ENCODE measurements at places on chromosomes 4 and X.

DNA sequence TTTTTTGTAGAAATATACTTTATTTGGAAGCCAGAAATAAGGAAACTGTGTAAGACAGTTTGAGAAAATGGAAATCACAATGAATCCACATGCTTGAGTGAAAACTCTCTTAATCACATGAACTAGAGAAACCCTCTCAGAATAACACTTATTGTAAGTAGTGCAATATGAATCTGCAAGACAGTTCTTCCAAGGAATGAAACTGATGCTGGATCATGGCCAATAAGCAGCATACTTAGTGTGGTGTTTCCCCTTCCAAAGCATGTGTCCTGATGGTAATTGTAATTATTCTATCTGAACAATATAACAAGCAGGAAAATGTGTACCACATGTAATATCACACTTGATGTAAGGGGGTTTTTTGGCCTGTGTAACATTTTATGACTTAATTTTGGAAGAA, 1870.5 kb upstream of the TENM3 start:
- no peak for DNase-seq

DNA sequence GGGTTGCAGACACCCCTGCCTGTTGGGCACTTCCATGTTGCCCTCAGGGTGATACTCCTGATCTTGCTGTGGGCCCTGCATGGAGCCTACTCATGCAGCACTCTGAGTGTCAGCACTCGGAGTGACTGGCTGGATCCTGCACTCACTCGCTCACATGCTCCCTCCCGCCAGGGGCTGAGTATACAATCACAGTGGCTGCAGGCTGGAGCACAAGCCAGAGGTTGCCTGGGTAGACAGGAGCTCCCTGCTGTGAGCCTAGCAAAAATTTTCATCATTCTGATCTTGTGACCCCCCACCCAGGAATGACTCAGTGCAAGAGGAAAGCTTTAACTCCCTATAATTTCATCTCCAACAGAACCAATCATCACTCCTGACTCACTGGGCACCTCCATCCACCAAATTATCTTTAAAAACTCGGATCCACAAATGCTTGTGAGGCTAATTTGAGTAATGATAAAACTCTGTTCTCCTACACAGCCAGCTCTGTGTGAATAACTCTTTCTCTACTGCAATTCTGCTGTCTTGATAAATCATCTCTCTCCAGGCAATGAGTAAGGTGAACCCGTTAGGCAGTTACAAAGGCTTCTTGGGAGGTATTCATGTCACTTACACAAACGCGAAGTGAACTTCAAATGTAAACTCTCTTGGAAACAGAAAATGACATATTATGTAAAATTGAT, 1180.8 kb upstream of the PABPC4L start:
- no peak for DNase-seq

DNA sequence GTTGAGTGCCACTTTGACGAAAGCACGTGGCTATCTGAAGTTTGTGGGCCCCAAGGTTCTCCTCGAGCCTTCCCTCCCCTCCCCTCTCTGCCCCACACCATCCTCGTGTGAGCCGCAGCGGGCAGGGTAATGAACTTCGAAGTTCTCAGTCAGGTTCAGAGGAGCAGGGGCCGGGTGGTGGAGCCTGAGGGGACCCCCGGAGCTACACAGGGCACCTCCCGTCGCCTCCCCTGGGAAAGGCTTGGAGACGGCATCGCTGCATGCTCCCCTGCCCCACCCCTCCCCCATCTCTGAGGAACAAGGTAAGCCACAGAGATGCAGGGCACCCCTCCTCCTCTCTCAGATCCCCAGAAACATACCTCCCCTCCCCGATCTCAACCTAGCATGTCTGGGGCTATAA, 2.8 kb upstream of the NKX1-1 start:
- no peak for DNase-seq

- DNase-seq = no peak
Observed at GRCh38 chr4:110830461-110830860, 207.6 kb upstream of the PITX2 start.

- DNase-seq = no peak
Observed at GRCh38 chr4:83716874-83717273, 181.0 kb downstream of the GPAT3 start.

- no peak for DNase-seq
Observed at GRCh38 chrX:29082558-29082957, 495.3 kb downstream of the IL1RAPL1 start.

GRCh38 chr4:59818656-59819055, 1381.5 kb upstream of the ADGRL3 start:
- DNase-seq = no peak

DNA sequence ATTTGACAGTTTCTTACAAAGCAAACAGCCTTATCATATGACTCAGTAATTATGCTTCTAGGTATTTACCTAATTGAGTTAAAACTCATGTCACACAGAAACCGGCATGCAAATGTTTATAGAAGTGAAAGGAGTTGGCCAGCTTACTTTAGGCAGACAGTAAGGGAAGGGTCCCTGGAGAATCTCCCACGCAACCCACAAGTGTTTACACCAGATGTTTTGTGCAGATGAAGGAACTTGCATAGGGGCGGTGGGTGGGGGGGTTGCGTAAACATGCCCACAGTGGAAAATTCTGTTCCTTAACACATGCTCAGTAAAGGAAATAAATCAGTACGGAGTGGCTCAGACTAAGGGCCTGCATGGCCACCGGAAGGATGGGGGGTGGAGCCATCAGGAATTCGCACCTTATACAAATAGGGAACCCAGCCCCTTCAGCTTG, 330.5 kb upstream of the AADAT start:
- no peak for DNase-seq

- no peak for DNase-seq
Observed at GRCh38 chr4:90992213-90992612, 865.0 kb downstream of the CCSER1 start.

GRCh38 chr4:140174543-140174942, 20.6 kb upstream of the MAML3 start:
- DNase-seq = no peak

DNA sequence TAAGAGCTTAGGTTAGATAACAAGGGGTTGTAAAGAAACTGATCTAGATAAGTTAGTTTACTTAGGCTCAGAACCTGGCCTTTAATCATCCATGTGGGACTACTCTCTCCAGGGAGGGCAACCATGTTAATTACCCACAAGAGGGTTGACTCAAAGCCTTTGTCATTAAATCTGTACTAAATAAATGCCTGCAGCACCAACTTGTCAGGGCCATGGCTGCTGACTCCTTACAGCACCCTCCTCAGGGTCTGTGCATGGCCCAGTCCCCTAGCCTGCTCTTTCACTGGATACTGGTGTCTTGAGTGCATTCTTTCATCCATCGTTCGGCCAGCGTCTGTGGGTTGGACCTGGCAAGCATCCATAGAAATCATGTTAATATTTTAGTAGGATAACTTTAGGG, 34.7 kb downstream of the CASP3 start:
- no peak for DNase-seq

DNA sequence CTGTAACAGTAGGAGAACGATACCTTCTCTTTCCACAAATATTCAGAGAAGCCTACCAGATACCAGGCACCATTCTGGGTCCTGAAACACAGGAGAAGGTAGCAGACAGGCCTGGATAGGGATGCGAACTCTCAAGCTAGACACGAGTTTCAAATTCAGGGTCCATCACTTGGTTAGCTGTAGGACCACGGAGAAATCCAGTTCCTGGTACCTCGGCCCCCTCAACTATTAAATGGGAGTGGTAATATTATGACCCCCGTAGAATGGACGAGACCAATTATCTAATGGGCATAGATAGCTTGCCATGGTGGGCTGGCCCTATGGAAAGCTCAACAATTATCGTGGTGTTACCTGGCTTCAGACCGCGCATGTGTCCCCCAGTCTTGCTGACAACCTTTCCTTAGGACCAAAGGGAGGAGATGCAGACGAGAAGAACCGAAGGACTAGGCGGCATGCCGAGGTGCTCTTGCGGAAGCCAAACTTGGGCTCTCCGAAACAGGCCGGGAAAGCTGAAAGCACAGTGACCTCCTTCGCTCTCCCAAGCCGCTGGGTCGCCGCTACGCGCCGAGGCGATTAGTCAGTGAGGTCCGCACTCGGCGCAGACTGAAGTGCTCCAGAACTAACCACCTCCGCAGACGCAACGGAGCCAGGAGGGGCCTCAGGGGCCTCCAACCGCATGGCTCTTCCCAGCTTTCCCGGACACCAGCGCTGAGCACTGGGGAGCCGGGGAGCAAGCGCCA, 19.6 kb downstream of the NKX3-2 start:
- no peak for DNase-seq

DNA sequence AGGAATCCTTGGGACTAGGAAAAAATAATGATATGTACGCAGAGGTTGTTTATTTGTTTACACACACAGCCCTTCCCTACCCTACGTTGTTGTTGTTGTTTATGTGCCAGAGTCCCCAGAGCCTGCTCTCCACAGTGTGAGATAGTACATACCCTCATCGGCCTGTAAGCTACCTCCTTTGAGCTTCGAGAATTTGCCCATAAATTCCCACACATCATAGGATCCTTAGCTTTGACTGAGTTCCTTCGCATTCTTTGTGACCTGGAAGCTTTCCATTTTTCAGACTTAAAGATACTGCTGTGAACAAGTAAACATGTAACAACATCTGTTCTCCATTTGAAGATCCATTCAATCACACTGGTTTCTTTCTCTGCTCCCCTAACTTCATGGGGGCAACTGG, 114.5 kb downstream of the IRF2 start:
- DNase-seq = no peak

DNA sequence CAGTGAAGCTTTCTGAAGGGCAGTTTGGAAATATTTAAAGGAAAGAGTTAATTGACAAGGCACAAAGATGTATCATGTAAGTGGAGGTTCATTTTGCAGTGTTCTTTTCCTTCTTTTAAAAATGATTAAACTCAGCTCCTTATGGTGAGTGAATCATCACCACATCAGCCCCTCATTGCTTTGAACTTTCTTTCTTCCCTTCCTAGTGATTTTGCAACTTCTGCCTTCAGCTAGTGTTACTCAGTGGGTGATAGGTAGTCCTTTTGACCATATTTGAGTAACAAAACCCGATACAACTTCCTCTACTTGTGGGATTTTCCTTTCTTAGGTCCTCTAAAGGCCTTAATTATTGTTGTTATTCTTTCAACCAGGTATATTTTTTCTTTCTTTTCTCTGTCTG, 8.2 kb downstream of the ZCCHC4 start:
- no peak for DNase-seq

- DNase-seq = no peak
Observed at GRCh38 chr4:108543359-108543968, 76.9 kb upstream of the RPL34 start.

- DNase-seq = no peak
Observed at GRCh38 chrX:45699158-45699557, 498.5 kb upstream of the DIPK2B start.

DNA sequence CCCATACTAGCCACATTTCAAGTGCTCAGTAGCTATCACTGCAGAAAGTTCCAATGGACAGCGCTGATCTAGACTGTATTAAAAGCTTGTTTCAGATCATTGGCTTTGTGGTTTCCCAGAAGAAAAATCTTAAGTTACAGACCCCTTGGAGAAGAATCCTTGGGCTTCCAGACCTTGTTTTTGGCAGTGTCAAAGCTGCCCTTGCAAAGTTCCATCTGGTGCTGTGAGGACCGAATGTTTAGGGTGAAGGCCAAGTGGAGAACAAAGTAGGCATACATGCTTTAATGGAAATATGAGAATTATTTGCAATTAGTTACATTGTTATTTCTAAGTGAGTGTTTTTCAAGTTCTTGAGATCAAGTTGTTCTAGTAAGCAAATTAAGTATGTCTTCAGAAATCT, 144.7 kb downstream of the FRMPD4 start:
- no peak for DNase-seq

GRCh38 chrX:153770601-153771414, 6.8 kb downstream of the PLXNB3 start:
- DNase-seq = no peak

GRCh38 chr4:2811830-2812611, 19.1 kb downstream of the SH3BP2 start:
- DNase-seq = no peak

GRCh38 chr4:74016068-74016467, 17.6 kb upstream of the CXCL5 start:
- no peak for DNase-seq

GRCh38 chr4:14912426-14912825, 89.9 kb upstream of the CPEB2 start:
- no peak for DNase-seq

GRCh38 chr4:3226467-3226866, 22.5 kb upstream of the MSANTD1 start:
- DNase-seq = no peak

DNA sequence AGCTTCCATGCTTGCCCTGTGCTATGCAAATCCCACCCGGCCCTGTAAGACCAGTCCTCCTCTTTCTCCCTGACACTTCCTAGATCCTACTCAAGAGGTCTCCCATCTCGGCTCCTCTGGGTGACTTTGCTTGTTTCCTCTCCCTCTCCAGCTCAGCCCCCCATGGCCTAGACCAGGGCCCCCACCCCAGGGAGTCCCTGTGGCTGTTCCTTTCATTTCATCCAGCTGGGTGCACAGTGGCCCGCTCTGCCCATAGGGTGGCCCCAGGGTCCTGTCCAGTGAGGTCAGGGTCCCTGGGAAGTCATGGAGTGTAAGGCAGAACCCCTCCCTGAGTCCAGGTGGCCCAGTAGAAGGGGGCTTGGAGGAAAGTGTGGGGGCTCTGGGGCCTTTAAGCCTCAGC, 52.3 kb upstream of the NKX1-1 start:
- no peak for DNase-seq
